ENCODE measurements at places on chromosomes 3 and 15. TPM values are rescaled to one million over a fixed set of nuclear protein-coding genes. Genes with fewer than 3 reads are reported as not detected.

DNA sequence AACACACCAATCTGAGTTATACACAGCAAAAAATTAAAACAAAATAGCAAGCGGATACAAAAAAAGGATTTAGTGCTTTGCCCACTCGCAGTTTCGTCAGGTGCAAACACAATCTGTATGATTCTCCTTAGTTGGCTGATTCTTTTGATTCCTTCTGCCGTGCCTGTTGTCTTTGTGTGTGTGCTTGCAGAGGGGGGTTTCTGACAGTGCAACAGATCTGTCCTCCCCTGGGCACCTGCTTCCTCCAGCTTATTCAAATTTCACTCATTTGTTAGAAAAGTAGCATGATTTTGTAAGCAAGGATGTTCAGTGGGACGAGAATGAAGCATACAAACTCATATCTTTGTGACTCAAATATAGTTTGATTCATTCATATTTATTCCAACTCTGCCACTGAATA lies 74.0 kb upstream of the NEO1 start:
- no peak for DNase-seq
- H3K27ac ChIP-seq: no peak overlapping the region
- H3K4me1 ChIP-seq: no peaks in the 10 kb centered on the region
- no peaks in the 10 kb centered on the region for H3K36me3 ChIP-seq

GRCh38 chr15:83248151-83249029 lies 36.1 kb downstream of the BNC1 start:
- H3K4me3 ChIP-seq: no peak overlapping the region
- H3K4me1 ChIP-seq: no peaks in the 10 kb centered on the region
- peaks cover 6% of the 10 kb centered on the region for H3K27me3 ChIP-seq
- H3K36me3 ChIP-seq: no peaks in the 10 kb centered on the region
- H3K27ac ChIP-seq: no peak overlapping the region

DNA sequence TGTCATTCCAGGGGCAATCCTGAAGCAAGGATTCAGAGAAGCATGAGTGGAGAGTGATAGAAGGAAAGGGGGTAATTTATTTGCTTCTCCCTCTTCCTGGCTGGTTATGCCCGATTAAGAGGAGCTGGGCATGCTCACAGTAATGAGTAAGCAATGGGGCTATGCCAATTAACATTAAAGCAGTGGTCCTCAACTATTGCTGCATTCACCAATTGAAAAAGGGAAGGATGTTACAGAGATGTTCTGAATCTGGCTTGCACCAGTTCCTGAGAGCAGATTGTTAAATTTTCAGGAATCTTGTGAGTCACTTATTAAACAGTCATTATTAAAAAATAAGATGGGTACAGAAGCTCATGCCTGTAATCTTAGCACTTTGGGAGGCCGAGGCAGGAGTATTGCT lies 85.9 kb upstream of the ZBTB20 start:
- no peak overlapping the region for H3K4me3 ChIP-seq
- H3K27ac ChIP-seq: no peak overlapping the region
- H3K4me1 ChIP-seq: peaks cover 3% of the 10 kb centered on the region
- no peaks in the 10 kb centered on the region for H3K27me3 ChIP-seq

DNA sequence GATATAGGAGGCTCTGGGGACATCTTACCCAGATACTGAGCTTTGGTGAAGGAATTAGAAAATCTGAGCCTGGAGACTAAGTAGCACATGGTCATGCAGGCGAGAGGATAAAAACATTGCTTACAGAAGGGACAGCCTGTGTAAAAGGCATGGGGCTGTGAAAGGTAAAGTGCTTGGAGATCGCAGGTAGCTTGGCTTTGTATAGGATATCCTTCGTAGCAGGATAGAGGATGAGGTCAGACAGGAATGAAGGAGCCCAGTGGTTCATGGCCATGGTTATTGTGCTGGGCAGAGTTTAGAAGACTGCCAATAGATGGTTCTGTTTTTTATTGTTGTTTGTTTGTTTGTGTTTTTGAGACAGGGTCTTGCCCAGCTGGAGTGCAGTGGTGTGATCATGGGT lies 82.5 kb downstream of the SLMAP start:
- H3K27ac ChIP-seq: no peak overlapping the region
- no peak for DNase-seq
- no peaks in the 10 kb centered on the region for H3K4me1 ChIP-seq
- H3K27me3 ChIP-seq: no peaks in the 10 kb centered on the region
- H3K4me3 ChIP-seq: no peak overlapping the region
- H3K36me3 ChIP-seq: no peaks in the 10 kb centered on the region

- H3K27me3 ChIP-seq: no peaks in the 10 kb centered on the region
- H3K4me3 ChIP-seq: no peak overlapping the region
- no peak for DNase-seq
- H3K27ac ChIP-seq: no peak overlapping the region
Measured at GRCh38 chr3:152309031-152309430, 40.3 kb downstream of the MBNL1 start.

GRCh38 chr3:189808246-189809007 lies 177.2 kb downstream of the TP63 start:
- no peak for DNase-seq
- H3K4me1 ChIP-seq: peaks cover 9% of the 10 kb centered on the region
- no peak overlapping the region for H3K27ac ChIP-seq
- no peaks in the 10 kb centered on the region for H3K27me3 ChIP-seq
- H3K36me3 ChIP-seq: no peaks in the 10 kb centered on the region
- no peak overlapping the region for H3K4me3 ChIP-seq

- no peaks in the 10 kb centered on the region for H3K36me3 ChIP-seq
- no peak overlapping the region for H3K27ac ChIP-seq
- H3K4me1 ChIP-seq: no peaks in the 10 kb centered on the region
- H3K27me3 ChIP-seq: no peaks in the 10 kb centered on the region
Measured at GRCh38 chr15:48046813-48047438, 73.9 kb upstream of the SLC24A5 start.

DNA sequence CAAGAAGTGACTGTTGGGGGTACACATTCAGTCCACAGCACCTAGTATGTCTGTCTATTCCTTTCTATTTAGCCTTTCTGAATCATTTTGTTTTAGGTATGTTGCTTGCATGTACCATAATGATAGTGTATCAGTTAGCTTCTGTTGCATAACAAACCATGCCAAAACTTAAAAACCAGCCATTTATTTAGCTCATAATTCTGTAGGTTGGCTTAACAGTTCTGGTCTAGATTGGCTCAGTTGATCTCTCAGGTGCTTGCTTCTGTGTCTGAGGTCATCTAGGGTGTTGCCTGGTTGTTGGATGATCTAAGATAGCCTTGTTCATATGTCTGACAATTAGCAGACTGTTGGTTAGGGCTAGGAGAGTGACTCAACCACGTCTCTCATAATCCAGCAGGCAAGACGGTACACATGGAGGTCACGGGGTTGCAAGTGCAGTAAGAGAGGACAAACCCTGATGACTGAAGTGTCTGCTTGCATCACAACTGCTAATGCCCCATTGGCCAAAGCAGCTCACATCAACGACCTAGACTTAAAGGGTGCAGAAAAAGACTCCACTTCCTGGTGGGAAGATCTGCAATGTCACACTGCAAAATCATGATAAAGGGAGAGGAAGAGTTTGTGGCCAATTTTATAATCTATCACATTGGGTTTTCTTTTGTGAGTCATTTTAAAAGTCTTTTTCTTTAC lies 6.8 kb upstream of the PDCD6IP start:
- no peak overlapping the region for H3K27ac ChIP-seq
- H3K4me3 ChIP-seq: no peak overlapping the region
- no peaks in the 10 kb centered on the region for H3K4me1 ChIP-seq
- H3K36me3 ChIP-seq: no peaks in the 10 kb centered on the region

GRCh38 chr3:189909139-189909538 lies 211.6 kb downstream of the P3H2 start:
- H3K4me1 ChIP-seq: no peaks in the 10 kb centered on the region
- H3K27me3 ChIP-seq: no peaks in the 10 kb centered on the region
- DNase-seq: no peak
- no peak overlapping the region for H3K4me3 ChIP-seq
- H3K36me3 ChIP-seq: no peaks in the 10 kb centered on the region
- no peak overlapping the region for H3K27ac ChIP-seq

GRCh38 chr3:136283627-136284026 lies 33.5 kb downstream of the PCCB start:
- no peak overlapping the region for H3K4me3 ChIP-seq
- H3K27me3 ChIP-seq: no peaks in the 10 kb centered on the region
- H3K36me3 ChIP-seq: peaks cover 28% of the 10 kb centered on the region

DNA sequence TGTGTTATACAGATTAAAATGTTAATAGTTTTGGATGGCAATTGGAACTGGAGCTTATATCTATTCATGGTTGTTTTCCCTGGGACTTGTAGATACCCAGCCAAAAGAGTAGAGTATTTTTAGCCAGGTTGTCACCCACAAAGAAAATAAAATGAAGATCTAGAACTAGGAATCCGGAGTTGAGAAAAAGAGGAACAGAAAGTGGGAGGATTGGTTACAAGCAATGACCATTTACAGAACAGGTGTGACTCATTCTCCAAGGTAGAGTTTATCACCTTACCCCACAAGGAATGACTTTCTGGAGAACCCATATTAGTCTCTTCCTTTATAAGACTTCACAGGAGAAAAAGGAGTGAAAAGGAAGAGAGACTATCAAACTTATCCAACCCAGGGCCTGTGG lies 99.8 kb downstream of the TMEM108 start:
- H3K4me1 ChIP-seq: peaks cover 20% of the 10 kb centered on the region
- peak overlapping the region; percentile 85 for H3K27ac ChIP-seq
- no peaks in the 10 kb centered on the region for H3K36me3 ChIP-seq
- H3K4me3 ChIP-seq: no peak overlapping the region

DNA sequence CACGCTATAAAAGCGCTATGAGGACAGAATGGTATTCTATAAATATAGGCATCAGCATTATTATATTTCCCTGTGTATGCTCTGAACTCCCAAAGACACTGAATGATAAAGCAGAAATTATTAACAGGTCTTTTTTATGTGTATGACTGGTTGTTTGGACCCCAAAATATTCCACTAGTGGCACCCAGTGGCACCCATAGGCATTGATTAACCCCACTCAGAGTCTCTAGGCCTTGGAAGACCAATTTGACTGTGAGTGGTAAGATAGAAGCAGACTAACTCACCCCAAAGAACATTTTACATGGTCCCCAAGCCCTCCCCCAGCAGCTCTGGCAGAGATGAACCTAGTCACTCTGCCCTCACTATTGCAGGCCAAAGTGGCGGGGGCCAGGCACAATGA lies 45.4 kb upstream of the UBE2E1 start:
- H3K4me1 ChIP-seq: no peaks in the 10 kb centered on the region
- H3K27me3 ChIP-seq: no peaks in the 10 kb centered on the region
- H3K36me3 ChIP-seq: no peaks in the 10 kb centered on the region
- no peak for DNase-seq

DNA sequence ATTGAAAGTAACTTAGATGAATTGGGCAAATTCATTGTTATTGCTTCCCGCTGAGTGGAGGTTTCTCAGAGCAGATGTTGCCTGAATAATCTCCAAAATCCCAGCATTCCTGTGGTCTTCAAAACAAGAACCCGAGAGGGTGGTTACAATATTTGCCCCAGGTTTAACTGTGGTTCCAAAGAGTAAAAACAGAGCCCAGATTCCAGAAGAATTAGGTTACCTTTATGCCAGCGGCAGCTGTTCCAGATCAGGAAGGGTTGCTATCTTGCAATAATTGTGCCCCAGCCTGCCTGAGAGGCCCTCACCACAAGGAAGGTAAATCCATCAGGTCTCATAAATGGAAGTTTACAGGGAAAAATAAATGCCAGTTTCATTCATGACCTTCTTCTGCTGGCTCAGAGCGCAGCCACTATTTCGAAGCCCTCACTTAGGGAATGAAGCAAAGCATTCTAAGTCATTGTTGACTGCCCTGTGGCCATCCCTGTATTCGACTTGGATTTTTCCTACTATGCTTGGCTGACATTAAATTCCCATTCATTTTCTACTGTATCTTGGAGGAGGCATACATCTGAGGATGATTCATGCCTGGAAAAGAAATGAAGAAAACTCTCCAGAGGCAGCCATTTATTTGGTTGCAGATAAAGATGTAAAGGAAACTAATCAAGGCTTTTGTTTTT lies 54.6 kb downstream of the SSUH2 start:
- H3K4me3 ChIP-seq: no peak overlapping the region
- H3K27ac ChIP-seq: peak overlapping the region; percentile 76
- no peaks in the 10 kb centered on the region for H3K27me3 ChIP-seq
- peaks cover 59% of the 10 kb centered on the region for H3K4me1 ChIP-seq
- peak; percentile 92 for DNase-seq
- no peaks in the 10 kb centered on the region for H3K36me3 ChIP-seq

GRCh38 chr15:65171428-65171827 lies 13.7 kb downstream of the CLPX start:
- H3K4me1 ChIP-seq: peaks cover 9% of the 10 kb centered on the region
- H3K27ac ChIP-seq: no peak overlapping the region
- H3K27me3 ChIP-seq: no peaks in the 10 kb centered on the region
- H3K4me3 ChIP-seq: no peak overlapping the region

DNA sequence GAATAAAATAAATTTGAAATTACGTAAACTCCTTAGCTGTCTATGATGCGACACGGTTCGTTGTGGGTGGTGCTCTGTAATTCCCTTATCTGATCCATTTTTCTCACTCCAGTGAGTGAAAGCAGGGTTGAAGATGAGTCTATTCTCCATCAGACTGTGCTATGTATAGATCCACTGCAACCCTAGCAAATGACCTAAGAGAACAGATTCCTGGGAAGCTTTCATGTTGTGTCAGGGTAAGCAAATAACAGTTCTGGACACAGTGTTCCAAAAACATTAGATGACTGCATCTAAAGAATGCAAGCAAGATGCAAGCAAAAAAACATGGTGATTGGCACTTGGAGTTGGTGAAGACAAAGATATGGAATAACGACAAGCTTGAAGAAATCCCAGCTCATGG lies 239.3 kb downstream of the SLC9A9 start:
- no peak overlapping the region for H3K4me3 ChIP-seq
- H3K36me3 ChIP-seq: no peaks in the 10 kb centered on the region
- no peaks in the 10 kb centered on the region for H3K27me3 ChIP-seq

- H3K4me3 ChIP-seq: no peak overlapping the region
- no peaks in the 10 kb centered on the region for H3K27me3 ChIP-seq
- H3K4me1 ChIP-seq: peaks cover 9% of the 10 kb centered on the region
Measured at GRCh38 chr3:172070269-172070668, 30.9 kb downstream of the FNDC3B start.

- H3K27me3 ChIP-seq: peaks cover 9% of the 10 kb centered on the region
- H3K4me1 ChIP-seq: no peaks in the 10 kb centered on the region
- H3K4me3 ChIP-seq: no peak overlapping the region
- no peaks in the 10 kb centered on the region for H3K36me3 ChIP-seq
- DNase-seq: peak; percentile 12
- no peak overlapping the region for H3K27ac ChIP-seq
Measured at GRCh38 chr3:12138044-12138443, 20.7 kb downstream of the TIMP4 start.

- peak; percentile 27 for DNase-seq
- no peak overlapping the region for H3K27ac ChIP-seq
- peaks cover 32% of the 10 kb centered on the region for H3K4me1 ChIP-seq
- H3K27me3 ChIP-seq: no peaks in the 10 kb centered on the region
Measured at GRCh38 chr3:39090922-39091321, 16.5 kb downstream of the GORASP1 start.

- H3K4me3 ChIP-seq: no peak overlapping the region
- no peak for DNase-seq
- 0 out of 2 replicates have a peak, but pooled peaks cover 4% of the 10 kb centered on the region for H3K4me1 ChIP-seq
- no peak overlapping the region for H3K27ac ChIP-seq
Measured at GRCh38 chr3:178514401-178514800, 21.8 kb upstream of the KCNMB2 start.

- H3K36me3 ChIP-seq: no peaks in the 10 kb centered on the region
- no peaks in the 10 kb centered on the region for H3K27me3 ChIP-seq
- peak; percentile 4 for DNase-seq
- no peak overlapping the region for H3K27ac ChIP-seq
- H3K4me3 ChIP-seq: no peak overlapping the region
Measured at GRCh38 chr3:66110840-66111239, 72.1 kb upstream of the MAGI1 start.

Gene KIF23
- 137 TPM for total RNA-seq

Gene KCTD6
- total RNA-seq: 11.5 TPM

Gene CKMT1A
- not detected for total RNA-seq

Gene POLG
- total RNA-seq: 47.0 TPM

Gene ZNF860
- not detected for total RNA-seq

Gene GALNT15
- not detected for total RNA-seq
